Effector CD4-positive, alpha-beta T cell (primary cell): ENCODE measurements at places on chromosomes 2 and 18.

DNA sequence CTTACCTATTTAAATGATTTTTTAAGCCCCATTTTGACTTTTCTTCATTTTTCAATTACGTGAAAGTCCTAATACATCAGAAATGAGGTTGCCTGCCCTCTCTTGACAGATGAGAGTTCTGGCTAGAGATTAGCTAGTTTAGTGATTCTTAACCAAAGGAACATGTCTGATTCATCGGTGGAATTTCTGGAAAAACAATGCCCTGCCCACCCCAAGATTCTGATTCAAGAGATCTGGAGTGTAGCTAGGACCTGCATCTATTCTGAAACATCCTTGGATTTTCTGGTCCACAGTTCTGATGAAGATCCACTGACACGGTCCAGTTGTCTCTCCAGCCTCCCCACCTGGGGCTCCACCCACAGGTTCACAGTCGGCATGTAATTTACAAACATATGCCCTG lies 111.2 kb downstream of the KLF7 start:
- no peak for DNase-seq

- DNase-seq: no peak
These were observed 265.7 kb upstream of the NT5C1B start for GRCh38 chr2:18855027-18855426.

- no peak for DNase-seq
These were observed 48.7 kb downstream of the COA5 start for GRCh38 chr2:98559581-98559980.

- no peak for DNase-seq
These were observed 310.4 kb downstream of the LRRTM1 start for GRCh38 chr2:79994161-79994560.

GRCh38 chr2:40257340-40258134 lies 194.4 kb downstream of the SLC8A1 start:
- DNase-seq: no peak

DNA sequence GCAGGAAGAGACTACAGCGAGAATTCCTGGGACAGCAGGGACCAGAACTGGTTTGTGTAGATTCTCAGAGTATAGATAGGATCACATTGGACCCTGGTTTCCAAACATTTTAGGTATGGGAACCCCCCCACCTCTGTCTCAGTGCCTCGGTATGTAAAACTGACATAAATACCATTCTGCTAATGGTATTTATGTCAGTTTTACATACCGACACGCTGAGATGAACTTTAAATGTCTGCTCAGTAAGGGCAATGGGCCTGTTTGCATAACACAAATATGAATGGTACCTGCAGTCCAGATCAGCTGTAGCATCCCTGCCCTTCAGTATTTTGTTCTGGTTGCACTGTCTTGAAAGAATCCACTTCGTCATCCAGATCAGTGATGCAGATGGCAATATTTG lies 73.2 kb downstream of the WDSUB1 start:
- DNase-seq: no peak

GRCh38 chr2:42110641-42111322 lies 58.4 kb upstream of the EML4 start:
- no peak for DNase-seq

DNA sequence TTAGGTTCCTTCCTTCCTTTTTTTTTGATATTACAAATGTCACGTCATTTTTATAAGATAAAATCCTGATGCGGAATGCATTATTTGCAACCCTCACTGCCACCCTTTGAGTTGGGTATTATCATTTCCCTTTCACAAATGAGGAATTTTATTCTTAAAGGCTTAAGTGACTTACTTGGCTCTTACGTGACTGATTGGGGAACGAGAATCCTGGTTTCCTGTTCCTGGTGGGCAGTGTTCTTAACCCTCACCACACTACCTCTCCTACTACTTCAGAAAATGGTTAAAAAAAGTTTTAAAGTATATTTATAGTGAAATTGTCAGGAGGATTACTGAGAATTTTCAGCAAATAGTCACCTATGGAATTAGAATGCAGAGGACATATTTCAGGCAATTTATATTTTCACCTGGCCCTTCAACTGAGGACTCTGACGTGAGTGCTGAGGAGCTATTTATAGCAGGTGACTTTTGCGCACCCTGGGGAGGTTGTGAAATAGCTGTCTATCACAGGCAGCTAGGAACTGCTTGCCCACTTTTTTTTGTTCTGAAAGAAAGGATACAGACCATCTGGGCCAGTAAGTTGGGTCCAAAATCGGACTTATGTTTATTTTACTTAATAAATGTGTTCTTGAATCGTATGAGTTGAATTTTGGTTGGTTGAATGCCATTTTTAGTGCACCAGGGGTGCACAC lies 18.7 kb upstream of the RASGRP3 start:
- DNase-seq: no peak

GRCh38 chr2:195333869-195334268 lies 323.2 kb upstream of the SLC39A10 start:
- DNase-seq: no peak

DNA sequence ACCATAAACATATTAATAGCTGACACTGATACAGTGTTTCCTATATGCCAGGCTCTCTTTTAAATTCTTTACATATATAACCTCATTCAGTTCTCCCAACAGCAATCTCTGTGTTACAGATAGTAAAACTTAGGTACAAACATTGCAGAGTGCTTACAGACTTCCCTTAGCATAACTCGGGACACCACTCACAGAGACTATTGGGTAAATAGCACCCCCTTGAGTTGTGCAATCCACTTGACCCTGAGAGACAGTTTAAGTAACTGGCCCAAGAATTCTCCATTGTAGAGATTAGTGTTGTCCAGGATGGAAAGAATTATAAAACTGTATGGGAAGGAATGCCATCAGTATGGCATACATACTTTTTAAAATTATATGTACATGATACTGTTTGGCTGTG lies 110.1 kb downstream of the POLE4 start:
- no peak for DNase-seq

- no peak for DNase-seq
These were observed 294.0 kb downstream of the PLCL1 start for GRCh38 chr2:198098386-198098785.

GRCh38 chr18:77070627-77071026 lies 62.0 kb downstream of the MBP start:
- DNase-seq: no peak

DNA sequence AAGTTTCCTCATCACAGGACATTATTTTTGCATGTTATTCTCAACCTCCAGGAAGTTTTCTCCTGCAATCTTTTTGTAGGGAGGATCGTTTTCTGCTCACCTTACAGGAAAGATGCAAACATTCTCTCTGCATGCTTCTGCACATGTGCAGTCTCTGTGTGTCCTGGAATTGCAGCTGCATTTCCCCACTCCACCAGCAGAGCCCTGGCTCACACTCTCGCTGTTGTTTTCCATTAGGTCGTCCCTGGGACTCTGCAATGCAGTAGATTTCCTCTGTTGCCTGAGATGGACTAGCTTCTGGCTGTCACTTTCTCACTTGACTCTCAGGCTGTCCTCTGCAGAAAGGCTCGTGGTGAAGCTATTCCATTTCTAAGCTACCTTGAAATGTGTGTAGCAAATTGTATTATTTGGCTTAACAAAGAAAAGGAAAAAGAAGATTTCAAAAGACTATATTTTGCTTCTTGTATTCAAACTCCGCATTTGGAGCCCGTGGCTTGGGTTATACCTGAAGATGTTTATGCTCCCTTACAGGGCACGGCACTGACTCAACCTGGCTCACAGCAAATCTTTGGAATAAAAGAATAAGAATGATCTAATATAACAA lies 346.7 kb downstream of the RAD51AP2 start:
- DNase-seq: no peak

DNA sequence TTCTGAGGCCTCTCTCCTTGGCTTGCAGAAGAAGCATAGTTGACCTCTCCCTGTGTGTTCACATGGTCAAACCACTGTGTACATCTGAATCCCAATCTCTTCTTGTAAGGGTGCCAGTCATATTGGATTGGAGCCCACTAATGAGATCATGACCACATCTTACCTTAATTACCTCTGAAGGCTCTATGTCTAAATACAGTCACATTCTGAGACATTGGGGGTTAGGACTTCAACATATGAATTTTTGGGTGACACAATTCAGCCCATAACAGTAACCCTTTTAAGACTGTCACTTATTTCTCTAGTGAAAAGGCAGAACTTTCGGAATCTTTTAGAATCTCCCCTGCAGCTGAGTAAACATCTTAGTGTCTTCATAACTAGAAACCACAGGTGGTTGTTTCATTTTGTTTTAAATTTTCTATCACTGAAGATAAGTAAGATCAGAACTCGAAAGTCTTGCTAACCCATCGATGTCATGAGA lies 33.3 kb downstream of the BMP10 start:
- no peak for DNase-seq

DNA sequence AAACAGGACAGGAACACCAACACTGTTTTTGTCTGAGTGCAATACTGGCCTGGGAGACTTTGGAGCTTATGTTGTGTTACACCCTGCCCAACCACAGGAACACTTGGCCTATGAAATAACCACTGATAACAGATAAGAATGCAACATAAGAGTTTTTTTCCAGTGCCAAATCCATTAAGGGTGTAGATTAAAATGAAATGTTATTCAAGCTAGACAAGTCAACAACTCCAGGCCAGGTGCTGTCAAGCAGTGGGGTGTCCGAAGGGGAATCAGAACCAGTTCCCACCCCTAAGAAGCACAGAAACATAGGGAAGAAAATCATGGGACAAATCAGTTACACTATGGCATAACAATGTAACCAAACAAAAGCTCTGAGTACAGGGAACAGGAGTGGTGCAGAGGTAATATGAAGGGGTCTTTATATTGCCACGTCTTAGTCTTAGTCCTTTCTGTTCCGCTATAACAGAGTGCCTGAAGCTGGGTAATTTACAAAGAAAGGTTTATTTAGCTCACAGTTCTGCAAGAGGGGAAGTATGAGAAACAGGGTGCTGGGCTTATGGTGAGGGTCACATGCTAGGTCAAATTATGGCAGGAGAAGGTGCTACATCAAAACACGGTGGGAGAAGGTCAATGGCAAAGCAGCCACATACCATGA lies 3.8 kb downstream of the AFG3L2 start:
- DNase-seq: no peak

DNA sequence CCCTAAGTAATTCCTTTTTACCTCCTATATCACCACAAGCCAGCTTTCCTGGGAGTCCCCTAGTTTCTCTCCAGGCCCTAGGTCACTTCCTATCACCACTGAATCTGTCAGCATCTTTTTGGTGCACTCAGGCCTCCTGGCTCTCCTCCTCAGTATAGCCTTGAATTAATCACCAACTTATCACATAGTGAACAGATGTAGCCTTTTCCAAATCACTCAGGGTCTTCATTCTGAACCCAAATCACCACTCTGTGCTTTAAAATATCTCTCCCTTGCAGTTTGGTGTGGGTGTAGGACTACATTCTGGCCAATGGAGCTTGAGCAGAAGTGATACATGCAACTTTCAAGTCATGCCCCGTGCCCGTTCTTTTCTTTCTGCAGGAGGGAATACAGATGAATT lies 29.6 kb upstream of the ATP8B1 start:
- no peak for DNase-seq

- DNase-seq: no peak
These were observed 117.6 kb upstream of the FOSL2 start for GRCh38 chr2:28274911-28275685.

GRCh38 chr2:207845202-207845864 lies 75.6 kb upstream of the FZD5 start:
- no peak for DNase-seq

- no peak for DNase-seq
These were observed 2.7 kb downstream of the PPP1R1C start for GRCh38 chr2:181988154-181988924.

DNA sequence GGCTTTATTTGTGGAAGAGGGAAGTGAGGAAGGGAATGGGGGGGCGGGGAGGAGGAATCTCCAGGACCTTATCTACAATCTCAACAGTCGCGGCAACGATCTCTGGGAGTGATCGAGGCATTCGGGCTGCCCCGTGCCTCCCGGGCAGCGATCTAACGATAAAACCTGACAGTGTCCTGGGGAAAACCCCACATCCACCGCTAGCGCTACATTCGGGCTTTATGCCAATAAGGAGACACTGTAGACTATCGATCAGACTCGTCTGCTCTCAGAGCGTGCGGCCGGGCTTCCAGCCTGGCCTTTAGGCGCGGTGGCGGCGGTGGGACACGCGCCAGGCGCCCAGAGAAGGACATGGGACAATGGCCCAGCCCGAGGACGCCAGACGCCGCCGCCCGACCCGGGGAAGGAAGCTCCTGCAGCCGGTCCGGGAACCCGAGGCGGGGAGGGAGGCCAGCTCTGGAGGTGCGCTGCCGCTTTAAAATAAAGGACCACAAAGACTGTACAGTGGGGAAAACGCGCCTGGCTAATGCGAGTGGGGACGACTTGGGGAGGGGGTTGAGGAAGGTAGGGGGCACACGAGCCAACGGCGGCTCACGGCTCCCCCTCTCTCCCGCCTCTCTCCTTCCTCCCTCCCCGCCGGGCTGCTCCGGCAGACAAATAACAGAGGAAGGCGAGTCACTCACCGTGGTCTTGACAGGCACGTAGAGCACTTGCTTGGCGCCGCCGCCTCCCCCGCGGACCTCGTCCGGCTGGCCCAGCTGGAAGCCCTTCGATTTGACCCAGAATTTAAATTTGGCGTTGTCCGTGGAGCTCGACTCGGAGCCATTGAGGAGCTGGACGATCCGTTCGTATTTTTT lies 2.2 kb downstream of the NOL4 start:
- no peak for DNase-seq

DNA sequence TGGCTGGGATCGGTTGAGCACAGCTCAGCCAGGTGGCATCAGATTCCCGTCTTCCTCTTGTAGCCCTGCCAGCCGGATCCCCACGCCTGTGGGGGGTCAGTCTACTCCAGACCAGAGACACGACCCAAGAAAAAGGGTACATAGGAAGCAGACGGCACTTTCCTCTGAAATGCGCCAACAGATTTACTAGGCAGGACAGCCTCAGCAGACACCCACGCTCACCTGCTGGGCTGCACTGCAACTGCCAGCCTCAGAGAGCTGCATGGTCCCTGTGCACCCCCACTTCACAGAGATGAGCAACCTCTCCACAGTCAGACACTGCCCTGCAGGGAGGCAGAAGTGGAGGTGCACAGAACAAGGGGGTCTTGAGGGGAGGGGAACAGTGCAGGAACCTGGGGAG lies 75.7 kb upstream of the OTOS start:
- no peak for DNase-seq

DNA sequence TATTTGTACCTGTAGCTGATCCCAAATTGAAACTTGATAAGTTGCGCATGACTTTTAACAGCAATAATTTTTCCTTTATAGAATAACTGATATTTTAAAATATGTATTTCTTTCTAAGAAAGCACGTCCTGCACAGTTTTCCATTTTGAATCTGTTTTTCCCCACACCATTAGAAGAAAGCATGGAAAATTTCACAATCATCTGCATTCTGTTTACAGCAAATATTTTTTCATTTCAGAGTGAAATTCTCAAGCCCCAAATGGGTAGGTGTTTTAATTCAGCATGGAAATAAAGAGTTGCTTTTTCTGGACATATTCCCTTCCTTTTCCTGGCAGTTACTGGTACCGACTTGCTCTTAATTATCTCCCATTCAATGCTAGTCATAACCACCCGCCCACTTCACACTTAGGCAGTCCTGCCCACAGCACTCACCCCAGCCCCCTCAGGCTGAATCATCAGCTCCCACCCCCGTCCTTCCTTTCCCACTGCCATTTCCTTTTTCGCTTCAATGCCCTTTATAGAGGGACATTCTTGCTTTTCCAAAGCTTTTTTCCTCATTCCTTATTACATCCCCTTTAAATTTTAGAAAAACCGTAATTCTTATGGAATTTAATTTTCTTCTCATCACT lies 89.2 kb upstream of the GLS start:
- DNase-seq: no peak
